ENCODE measurements at places on chromosomes 5 and 9. TPM values are rescaled to one million over a fixed set of nuclear protein-coding genes. Genes with fewer than 3 reads are reported as not detected.

NXNL2 gene
- total RNA-seq = not detected

C9 gene
- total RNA-seq = not detected

ADAMTS12 gene
- total RNA-seq = not detected

NR4A3 gene
- 19.2 TPM for total RNA-seq

PFN3 gene
- not detected for total RNA-seq

GRCh38 chr5:74199005-74199404, 441.5 kb downstream of the ENC1 start:
- no peak for DNase-seq

- DNase-seq = no peak
These were observed 11.0 kb downstream of the GFI1B start for GRCh38 chr9:132989414-132989996.

DNA sequence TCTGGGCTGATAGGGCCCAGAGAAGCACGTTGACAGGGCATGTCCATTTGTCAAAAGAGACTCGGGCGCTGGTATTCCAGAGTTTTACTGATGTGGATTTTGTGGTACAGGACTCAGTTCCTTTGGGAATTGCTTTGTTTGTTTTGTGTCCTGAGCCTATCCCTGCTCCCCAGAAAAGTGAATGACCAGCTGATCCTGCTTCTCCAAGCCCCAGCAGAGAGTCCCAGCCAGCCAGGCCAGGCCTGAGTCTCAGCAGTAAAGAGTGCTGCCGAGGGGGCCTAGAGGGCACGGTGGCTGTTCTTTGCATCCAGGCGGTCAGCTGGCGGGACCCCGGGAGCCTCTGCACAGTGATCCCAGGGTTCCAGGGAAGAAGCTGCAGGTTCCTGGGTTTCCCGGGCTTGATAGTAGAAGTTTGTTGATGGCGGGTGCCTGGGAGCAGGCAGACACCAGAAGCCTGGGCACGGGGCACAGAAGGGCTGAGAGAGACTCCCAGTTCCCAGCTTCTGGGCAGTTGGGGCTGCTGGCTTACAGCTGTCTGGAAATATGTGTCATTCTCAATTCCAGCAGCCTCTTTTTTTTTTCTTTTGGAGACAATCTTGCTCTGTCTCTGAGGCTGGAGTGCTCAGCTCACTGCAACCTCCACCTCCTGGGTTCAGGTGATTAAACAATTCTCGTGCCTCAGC, 8.7 kb downstream of the PRDM12 start:
- no peak for DNase-seq

DNA sequence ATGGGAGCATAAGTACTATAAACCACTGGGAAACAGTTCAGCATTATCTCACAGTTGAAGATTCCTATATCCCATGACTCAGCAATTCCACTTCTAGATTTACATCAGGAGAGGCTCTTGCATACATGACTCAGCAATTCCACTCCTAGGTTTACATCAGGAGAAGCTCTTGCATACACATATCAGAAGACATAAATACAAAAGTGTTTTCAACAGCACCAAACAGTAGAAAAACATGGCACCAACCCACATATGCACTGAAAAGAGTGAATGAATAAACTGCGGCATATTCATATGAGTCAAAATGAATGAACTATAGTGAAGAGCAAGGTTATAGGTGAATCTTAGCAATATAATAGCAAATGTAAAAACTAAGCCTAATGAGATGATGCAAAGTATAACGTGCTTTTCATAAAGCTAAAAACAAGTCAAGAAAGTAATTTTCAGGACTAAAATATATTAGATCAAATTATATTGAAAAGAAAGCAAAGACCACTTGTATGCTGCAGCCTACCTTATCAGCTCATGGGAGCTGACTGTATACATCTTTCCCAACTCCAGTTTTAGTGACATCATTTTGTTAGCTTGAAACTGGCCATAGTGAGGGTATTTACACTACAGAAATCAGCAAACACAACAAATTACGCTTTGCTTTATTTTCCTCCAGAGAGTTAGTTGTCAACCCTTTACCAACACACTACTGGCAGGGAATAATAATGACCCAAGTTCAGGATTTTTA, 95.8 kb downstream of the ANKRD18B start:
- DNase-seq = no peak

GRCh38 chr5:32975656-32976375, 264.7 kb downstream of the NPR3 start:
- DNase-seq = no peak

DNA sequence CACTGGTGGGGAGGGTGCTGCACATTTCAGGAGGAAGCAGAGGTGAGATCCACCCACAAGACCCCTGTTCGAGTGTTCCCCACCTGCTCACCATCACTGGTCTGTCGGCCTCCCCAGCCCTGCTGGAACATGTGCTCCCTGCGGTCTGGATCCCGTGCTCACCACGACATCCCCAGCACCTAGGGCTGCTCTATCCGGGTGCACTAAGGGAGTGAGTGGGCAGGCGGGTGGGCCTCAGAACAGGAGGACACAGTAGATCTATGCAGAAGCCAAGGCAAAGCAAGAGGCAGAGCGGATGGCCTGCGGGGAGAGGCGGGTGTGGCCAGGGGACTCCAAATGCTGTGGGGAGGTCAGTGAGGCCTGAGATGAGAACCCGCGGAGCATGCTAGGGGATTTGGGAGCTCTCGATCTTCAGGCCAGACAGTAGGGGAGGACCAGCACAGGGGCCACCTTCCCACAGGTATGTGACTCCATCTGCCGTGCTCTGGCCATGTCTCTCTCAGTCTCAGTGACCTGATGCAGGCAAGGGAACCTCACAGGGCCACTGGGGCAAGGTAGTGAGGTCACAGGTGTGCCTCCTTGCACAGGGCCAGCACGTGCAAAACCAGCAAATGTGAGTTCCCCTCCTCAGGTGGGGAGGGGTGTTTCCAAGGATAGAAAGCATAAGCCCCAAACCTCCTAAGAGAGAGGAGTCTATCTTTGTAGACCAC, 134.2 kb downstream of the ZNF354C start:
- no peak for DNase-seq

- DNase-seq = no peak
These were observed 12.3 kb upstream of the KCNIP1 start for GRCh38 chr5:170491479-170491878.

- DNase-seq = no peak
These were observed 6.3 kb downstream of the PDE4D start for GRCh38 chr5:59887274-59887673.

DNA sequence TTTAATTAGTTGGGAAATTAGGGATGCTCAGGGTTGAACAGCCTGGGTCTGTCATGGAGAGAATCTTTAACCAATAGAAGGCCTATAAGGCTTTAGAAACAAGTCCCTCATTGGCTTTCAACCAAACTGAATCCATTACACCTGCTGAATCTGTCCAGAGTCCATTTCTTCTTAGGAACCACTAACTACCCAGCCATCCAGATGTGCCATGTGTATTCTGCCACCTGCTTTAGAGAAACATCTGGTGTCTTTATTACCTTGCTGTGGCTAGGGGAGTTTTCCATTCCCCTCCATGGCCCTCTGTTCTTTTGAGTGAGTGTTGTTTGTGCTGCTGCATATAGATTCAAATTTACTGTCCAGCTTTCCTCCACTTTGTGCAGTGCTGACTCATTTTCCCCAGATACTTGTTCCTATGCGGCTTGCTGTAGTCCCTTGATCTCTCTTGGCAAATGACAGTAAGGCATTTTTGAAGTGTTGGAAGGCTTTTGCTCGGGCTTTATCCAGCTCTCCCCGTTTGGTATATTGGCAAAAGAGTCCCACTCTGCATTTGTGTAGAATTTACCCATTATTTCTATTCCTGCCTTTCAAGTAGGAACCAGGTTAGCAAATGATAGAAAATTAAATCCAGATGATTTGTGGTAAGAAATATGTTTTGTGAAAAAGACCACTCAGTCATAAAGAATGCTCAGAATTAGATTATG, 54.6 kb downstream of the NLN start:
- no peak for DNase-seq

- DNase-seq = no peak
These were observed 50.4 kb upstream of the RNF130 start for GRCh38 chr5:180121826-180122413.

GRCh38 chr9:77896938-77897667, 134.5 kb downstream of the GNAQ start:
- no peak for DNase-seq

All from activated naive CD4-positive, alpha-beta T cell treated with anti-CD3 and anti-CD28 coated beads, Interleukin-2, amount 50 U/mL, for 72 hours (primary cell).